Myocyte (in vitro differentiated cells): ENCODE measurements at places on chromosomes 16 and 17. TPM values are rescaled to one million over a fixed set of nuclear protein-coding genes. Genes with fewer than 3 reads are reported as not detected.

DNA sequence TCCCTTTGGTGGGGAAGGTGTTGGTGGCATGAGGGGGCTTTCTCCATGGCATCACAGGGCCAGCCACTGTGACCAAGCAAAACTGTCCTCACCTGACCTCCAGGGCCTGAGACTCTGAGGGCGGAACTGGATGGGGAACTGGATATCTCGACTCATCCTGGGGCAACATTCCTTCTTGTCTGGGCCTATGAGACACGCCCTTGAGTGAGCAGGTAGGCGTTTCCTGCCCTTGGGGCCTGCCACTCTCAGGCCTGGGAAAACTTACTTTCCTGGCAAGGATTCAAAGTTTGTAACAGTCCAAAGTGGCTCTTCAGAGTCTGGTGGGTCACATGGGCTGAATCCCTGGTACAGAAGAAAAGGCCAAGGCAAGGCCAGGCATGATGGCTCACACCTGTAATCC is 9.6 kb downstream of the MT1X start:
- DNase-seq, result no peak

GRCh38 chr17:2214929-2215615 is 88.5 kb downstream of the SMG6 start:
- peak; percentile 79 for DNase-seq

DNA sequence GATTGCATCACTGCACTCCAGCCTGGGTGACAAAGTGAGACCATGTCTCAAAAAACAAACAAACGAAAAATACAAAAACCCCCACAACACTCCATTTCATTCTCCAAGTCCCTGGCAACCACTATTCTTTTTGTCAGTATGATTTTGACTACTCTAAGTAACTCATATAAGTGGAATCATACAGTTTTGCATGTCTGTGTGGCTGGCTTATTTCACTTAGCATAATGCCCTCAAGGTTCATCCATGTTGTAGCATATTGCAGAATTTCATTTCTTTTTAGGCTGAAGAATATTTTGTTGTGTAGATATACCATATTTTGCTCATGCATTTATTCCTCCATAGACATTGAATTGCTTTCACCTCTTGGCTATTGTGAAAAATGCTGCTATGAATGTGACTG is 81.7 kb upstream of the GAS7 start:
- no peak for DNase-seq

DNA sequence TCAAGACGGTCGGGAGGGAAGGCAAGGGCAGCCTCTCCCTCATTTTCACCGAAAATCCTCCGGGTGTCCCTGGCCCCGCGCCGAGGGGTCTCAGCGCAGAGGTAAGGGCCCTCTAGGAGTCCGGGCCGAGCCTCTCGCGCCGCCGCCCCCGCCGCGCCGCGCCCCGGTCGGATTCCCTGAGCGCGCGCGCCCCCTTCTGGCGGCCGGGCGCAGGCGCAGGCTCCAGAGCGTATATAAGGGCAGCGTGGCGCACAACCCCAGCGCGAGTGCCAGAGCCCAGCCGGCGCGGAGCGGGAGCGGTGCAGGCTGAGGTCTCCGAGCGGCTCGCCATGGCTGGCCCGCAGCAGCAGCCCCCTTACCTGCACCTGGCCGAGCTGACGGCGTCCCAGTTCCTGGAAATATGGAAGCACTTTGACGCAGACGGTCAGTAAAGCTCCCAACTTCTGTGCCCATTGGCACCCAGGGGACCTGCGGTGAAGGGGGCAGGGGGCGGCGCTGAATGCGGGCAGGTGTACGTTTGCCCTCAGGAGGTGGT is at the start of gene CALB2:
TSS of gene CALB2 (plus strand) at position 260 of the 535 bp plus-strand sequence. CDS start at position 330, 70 bp downstream.
- DNase-seq, result peak; percentile 56

- DNase-seq, result peak; percentile 94
Measured at GRCh38 chr17:5419959-5420653, at the start of gene RPAIN. RPAIN (plus strand) TSS chr17:5420182; CDS start chr17:5420211, 29 bp downstream.

ATAD5 gene
- 0.52 and 0.67 TPM in 2 replicates for total RNA-seq

C1QTNF1 gene
- 1.5 and 1.9 TPM in 2 replicates for total RNA-seq

GRCh38 chr16:81813648-81814047 is 34.6 kb downstream of the PLCG2 start:
- DNase-seq, result no peak

DOC2A gene
- total RNA-seq, result not detected in 2 replicates

GAS2L2 gene
- total RNA-seq, result 0.08 TPM in 1 of 2 replicates, not detected in the other

SEPTIN12 gene
- total RNA-seq, result not detected in 2 replicates
